Stimulated activated CD8-positive, alpha-beta memory T cell treated with anti-CD3 and anti-CD28 coated beads, Interleukin-4, amount 100 ng/mL, for 1 hour (primary cell): ENCODE measurements at places on chromosomes 4 and X.

DNA sequence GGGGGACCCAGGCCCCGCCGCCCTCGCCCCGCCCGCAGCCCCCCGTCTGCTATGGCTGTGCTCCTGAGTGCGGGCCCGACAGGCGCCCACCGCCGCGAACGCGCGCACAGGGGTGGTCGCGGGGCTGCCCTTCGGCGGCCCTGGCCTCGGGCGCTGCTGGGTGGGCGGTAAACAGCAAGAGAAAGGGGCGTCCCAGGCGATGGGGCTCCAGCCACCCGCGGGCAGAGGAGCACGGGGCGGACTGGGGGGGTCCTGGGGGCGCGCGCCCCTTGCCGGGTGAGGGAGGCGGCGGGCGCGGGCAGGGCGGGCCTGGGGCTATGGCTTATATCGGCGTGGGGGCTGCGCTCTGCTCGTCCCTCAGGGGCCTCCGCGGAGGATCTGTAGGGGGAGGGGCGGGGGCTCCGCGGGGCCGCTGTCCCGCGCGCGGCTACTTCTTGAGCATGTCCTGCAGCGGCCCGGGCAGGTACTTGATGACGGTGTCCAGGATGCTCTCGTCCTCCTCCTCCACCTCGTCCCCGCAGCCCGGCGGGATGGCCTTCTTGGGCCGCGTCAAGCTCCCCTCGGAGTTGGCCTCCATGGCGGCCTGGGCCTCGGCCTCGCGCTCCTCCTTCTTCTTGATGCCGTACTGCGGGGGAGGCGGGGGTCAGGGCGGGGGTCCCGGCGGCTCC, 39.7 kb downstream of the CPLX1 start:
- no peak for DNase-seq

GRCh38 chr4:151664289-151664688, 96.5 kb downstream of the GATB start:
- DNase-seq, result no peak

- no peak for DNase-seq
These were observed 450.8 kb upstream of the BOD1L1 start for GRCh38 chr4:14078326-14078725.

- no peak for DNase-seq
These were observed 765.3 kb upstream of the SLIT2 start for GRCh38 chr4:19486400-19486799.

GRCh38 chr4:89509708-89510281, 202.2 kb upstream of the GPRIN3 start:
- no peak for DNase-seq

GRCh38 chr4:85548116-85548515, 73.2 kb downstream of the ARHGAP24 start:
- DNase-seq, result no peak

GRCh38 chr4:140131675-140132229, 22.2 kb downstream of the MAML3 start:
- DNase-seq, result no peak

- no peak for DNase-seq
These were observed 411.9 kb downstream of the TRIML1 start for GRCh38 chr4:188551156-188551555.

GRCh38 chrX:39894683-39895082, 203.1 kb downstream of the BCOR start:
- no peak for DNase-seq
